CD4-positive, alpha-beta T cell (primary cell): ENCODE measurements at places on chromosomes 6 and 20.

DNA sequence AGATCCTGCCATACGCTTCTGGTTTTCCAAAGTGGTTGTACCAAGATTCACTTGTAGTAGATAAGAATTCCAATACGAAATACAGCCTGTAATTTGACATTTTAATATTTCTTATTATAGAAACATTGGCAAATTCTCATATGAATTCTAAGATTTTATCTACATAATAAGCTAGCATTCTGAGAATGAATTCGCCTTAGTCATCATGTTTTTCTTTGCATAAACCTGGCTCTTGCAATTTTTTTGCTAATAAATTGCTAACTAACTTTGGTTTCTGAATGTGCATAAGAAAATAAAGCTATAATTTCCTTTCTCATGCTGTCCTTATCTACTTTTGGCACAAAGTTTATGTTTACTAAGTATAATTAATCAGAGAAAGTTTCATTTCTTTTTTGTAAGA lies 673.0 kb downstream of the PTPRT start:
- DNase-seq: no peak

- no peak for DNase-seq
Measured at GRCh38 chr20:38631155-38632022, 29.8 kb downstream of the ARHGAP40 start.

GRCh38 chr20:45419188-45420091 lies 3.5 kb downstream of the PIGT start:
- DNase-seq: no peak

DNA sequence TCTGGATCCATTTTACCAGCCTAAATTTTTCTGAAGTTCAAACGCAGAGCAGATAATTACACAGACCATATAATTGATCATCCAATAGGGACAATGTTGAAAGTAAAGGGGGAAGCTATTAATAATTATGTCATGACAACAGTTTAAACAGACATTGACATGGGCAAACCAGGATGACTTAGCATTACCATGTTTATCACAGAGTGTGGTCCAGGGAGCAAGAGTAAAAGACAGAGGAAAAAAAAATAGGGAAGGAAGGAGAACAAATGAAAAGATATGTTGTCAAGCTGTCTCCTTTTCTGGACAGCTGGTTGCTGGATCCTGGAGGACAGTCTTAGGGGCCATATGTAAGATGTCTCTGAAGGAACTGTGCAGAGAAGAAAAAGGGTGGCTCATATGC lies 69.4 kb upstream of the FBXL4 start:
- DNase-seq: no peak

- DNase-seq: no peak
Measured at GRCh38 chr6:2450546-2450945, 205.1 kb upstream of the GMDS start.

DNA sequence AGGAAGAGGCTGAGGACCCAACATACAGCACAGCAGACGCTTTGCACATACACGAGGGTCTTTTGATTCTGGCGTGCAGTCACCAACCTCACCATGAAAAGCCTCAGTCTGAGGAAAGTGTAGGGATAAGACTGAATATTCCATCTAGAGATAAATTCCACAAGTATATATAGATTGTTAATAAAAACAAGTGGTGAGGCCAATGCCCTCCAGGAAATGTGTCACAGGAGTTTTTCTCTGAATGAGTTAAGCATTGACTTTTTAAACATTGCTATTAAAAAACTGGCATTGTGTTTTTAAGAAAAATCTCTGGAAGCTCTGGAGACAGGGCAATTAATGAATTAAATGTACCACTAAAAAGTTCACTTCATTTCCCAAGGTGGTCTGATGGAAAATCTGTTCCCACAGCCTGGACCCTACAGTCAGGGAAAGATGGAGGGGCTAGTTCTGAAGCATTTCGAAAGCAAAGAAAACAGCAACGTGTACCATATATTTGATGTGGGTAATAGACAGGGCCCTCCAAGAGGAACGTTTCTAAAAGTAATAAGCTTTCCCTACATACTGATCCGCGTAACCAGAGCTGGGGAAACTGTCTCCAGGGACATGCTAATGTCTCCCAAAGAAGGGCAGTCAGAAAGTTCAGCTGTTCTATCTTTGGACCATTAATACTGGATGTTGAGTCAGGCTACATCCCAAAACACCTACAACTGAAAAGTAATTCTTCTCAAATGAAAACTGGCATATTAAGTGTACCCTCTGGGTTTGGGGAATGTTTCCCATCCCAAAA lies 301.1 kb downstream of the FOXC1 start:
- no peak for DNase-seq

- DNase-seq: no peak
Measured at GRCh38 chr6:15296735-15297134, 50.9 kb downstream of the JARID2 start.

- peak; percentile 71 for DNase-seq
Measured at GRCh38 chr20:63980317-63980805, 571 bp upstream of the PRPF6 start.

GRCh38 chr6:119334535-119335264 lies 14.9 kb downstream of the MAN1A1 start:
- DNase-seq: no peak

DNA sequence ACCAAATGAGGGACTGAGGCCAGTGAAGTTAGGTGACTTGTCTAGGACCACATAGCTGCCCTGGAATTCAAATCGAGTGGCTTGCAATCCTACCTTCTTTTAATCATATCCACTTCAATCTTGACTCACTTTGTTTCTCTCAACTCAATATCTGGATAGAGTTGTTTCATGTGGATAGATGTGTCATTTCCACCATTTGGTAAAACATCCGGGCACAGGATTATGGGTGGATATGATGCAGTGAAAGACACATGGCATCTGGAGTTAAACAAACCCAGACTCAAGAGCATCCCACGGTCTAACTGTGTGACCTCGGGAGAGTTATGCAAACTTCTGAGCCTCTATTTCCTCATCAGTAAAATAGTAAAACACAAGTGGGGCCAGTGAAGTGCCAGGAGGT lies 103.6 kb upstream of the CNKSR3 start:
- no peak for DNase-seq

DNA sequence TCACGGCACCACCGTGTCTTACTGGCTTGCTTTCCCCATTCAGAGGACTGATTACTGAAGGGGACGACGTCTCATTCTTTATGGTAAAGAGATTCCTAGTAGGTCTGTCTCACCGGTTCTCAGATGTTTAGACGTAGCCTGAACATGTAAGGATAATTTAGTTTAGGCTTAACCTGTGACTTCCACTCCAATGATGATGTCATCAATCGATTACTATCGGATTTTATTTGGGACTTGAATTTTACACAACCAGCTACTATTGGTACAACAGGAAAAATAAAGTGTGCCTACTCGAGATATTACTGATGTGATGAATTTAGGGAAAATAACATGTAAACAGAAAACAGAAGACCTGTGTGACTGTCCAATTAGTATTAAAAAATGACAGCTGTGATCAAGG lies 4.5 kb upstream of the SSR1 start:
- DNase-seq: no peak

- DNase-seq: no peak
Measured at GRCh38 chr6:32827025-32827424, 10.2 kb upstream of the HLA-DOB start.

- no peak for DNase-seq
Measured at GRCh38 chr20:53337390-53338101, 256.1 kb downstream of the ZNF217 start.

DNA sequence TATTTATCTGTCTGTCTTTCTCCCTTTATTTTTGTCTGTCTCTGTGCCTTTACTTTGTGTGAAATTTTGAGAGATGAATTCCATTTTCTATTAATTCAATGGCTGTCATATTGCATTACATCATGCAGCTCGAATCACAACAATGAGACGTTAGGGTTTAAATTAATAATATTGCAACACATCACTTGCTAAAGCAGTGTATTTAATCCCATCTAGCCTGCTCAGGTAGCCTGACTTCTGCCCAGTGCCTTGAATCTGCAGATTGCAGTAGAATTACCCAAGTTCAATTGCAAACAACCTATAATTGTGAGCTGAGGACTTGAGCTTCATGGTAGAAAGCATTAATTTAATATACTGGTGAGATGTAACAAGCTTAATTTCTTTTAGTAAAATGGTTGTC lies 235.7 kb upstream of the TSHZ2 start:
- no peak for DNase-seq

GRCh38 chr6:2848851-2849250 lies 7.2 kb upstream of the SERPINB1 start:
- DNase-seq: peak; percentile 62

DNA sequence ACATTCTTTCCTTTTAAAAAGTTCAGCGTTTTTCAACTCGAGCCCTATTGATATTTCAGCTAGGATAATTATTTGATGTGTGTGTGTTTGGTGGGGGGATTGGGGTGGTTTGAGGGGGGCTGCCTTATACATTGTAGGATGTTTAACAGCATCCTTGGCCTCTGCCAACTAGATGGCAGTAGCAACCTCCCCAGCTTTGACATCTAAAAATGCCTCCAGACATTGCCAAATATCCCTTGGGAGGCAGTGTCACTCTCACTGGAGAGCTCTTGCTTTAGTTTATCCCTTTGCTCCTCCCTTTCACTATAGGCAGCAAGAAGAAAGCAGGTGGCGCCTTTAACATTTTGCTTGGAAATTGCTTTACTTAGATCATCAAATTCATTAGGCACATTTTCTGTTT lies 14.6 kb upstream of the TP53TG5 start:
- DNase-seq: no peak

DNA sequence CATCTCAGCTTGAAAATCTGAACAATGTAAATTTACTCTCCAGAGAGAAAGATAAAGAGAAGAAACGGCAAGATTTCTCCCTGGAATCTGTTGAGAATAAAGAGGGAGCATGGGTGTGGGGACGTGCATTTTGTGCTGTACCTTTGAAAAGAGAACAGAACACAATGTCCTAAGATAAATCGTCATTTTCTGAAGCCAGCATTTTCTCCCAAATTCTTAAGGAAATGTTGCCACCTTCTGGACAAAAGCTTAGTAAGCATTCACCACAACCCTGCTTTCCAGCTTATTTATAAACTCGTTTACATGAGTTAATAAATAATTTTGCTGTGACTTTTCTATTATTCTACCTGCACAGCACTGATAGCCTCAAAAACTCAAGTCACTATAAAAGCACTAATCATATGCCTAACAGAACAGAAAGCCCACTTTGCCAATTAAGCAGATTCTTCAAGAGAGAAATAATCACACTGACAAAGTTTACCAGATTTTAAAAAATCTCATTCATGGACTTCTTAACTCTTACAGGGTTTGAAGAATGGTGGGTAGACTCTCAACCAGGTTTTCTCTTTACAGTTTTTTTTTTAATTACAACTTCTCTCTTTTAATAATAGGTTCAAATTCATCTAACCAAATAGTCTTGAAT lies 155.8 kb downstream of the MBOAT1 start:
- no peak for DNase-seq
